ENCODE measurements at places on chromosomes 1 and 21.
A peak's percentile ranks its signal among the peaks of the same experiment; 100 is the strongest.

DNA sequence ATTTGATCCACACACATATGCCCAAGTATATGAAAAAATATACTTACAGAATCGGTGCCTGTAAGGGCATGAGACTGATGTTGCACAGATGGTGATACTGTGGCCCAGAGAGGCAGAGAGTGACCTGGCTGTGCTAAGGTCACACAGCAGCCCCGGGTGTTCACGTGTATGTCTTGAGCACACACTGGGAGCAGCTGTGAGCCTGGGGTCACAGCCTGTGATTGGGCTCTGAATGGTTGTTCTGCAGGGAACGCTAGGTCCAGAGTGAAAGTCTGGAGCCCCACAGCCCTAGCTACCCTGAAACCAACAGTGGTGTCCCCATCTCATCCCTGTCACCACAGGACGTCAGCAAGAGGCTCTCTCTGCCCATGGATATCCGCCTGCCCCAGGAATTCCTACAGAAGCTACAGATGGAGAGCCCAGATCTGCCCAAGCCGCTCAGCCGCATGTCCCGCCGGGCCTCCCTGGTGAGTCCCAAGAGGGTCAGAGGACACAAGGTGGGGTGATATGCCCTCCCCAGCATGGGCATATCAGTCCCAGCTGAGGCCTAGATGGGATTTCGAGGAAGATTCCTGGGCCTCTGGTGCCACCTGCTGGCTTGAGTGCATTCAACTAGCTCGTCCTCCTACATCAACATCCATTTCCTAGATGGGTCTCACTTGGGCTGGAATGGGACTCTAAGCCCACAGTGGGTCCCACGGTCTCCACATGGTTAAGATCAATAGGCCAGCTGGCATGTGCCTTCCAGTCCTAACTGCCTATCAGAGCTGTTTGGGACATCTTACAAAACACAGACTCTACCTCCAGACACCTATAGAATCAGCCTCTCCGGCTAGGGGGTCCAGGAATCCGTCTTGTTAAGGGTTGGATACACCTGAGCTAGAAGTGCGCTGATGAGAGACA is 19.7 kb downstream of the CDK18 start:
- peak; percentile 55 for DNase-seq

GRCh38 chr1:37657620-37658412 is 23.1 kb upstream of the RSPO1 start:
- no peak for DNase-seq

DNA sequence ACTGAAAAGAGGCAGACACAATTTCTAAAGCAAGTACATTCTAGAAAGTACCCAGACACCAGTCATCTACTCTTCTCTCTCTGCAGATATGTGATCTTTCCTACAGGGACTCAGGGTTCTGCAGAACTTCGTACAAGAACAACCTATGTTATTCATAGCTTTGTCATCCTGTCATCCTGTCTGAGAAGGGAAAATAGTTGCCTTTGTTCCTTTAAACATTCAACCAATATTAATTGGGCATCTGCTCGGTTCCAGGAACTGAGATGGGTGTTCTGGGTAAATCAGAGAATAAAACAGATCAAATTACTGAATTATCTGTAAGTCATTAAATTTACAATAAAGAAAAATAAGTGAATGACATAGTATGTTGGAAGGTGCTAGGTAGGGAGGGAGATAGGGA is 504.9 kb downstream of the MATN1 start:
- no peak for DNase-seq

- DNase-seq = no peak
These were observed 19.8 kb upstream of the DDAH1 start for GRCh38 chr1:85484716-85485115.

DNA sequence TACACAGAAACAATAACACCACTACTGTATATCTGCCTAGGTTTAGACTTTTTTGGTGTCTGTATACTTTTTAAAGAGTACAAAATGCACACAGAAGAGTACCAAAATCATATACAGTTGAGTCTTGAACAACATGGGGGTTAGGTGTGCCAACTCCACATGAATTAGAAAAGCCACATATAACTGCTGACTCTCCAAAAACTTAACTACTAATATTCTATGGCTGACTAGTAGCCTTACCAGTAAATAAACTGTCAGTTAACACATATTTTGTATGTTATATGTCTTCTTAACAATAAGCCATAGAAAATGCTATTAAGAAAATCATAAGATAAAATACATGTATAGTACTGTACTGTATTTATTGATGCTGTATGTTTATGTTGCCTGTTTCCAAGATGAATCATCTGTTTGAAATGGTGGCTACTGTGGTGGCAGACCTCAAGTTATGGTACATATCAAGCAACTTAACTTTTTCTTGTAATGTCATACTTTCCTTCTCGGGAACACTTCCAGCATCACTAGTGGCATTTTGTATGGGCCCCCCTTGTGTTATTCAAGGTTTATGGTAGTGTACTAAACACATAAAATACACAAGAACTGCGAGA is 71.2 kb downstream of the LHX4 start:
- no peak for DNase-seq

All from activated naive CD4-positive, alpha-beta T cell (primary cell).